ENCODE measurements at places on chromosomes 6 and 20.

GRCh38 chr6:11242711-11243110 is 10.2 kb upstream of the NEDD9 start:
- DNase-seq: no peak

DNA sequence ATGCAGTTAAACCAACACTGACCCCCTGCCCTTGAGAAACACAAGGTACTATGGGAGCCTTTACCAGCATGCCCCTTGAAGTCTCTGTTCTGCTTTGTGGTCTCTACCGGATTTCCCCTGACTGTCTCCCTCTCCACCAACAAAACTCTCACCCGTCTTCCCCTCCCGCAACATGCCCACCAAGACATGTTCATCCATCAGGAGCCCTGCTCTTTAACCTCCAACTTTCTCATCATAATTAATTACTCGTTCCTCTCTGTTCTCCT is 1.1 kb downstream of the ZNF165 start:
- peak; percentile 67 for DNase-seq

- peak; percentile 66 for DNase-seq
Observed at GRCh38 chr20:3000852-3001523, 42.4 kb upstream of the GNRH2 start.

DNA sequence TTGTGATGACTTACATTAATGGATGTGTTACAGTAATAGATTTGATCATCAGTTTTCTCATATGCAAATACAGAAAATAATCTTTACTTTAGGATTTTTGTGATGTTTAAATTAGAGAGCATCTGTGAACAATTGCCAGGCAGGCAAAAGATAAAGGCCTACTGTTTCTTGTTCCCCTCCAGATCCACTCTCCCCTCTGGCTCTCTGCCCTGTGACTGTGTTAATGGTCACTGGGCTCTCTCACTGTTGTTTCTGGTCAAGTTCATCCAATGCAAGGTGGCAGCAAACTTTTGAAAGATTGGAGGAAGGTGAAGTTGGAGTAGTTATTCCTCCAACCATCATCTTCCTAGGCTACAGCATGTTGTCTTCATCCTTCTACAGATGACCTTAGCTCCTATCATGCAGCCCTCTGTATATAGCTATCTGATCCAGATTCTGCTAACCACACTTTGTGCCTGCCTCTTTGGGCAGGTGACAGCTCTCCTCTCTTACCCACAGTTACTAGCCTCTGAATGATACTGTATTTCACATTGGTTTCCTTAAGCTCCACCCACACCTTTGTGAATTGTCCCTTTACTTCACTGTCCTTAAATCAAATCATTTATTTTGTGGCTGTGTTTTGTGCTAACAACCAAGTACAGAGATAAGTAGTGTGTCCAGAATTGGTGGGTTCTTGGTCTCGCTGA is 48.9 kb upstream of the ARG1 start:
- no peak for DNase-seq
